ENCODE measurements at places on chromosomes 5 and 9.

GRCh38 chr9:131942146-131942720, 137.4 kb downstream of the MED27 start:
- no peak for DNase-seq

DNA sequence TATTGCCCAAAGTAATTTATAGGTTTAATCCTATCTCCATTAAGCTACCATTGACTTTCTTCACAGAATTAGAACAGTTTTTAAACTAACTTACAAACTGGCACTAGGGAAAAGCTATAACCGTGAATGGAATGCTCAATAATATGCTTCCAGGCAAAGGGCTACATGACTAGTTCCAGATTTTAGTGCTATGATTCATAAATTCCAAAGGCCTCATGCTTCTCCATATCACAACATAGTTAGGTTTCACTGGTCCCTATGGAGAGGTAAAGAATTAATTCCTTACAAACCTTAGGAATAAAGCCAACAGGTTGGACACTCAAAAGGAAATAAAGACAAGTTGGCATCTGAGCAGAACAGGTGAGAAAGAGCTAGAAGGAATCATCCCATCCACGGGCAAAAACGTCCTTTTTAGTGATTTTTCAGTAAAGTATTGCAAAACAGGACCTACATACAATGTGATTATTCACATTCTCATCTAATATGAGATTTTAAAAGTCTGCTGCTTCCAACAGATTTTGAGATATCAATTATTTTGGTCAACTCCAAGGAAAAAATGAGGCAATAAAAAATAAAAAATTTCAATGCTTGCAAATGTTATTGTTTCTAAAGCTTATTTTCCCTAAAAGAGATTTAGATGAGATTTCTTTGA, 97.0 kb upstream of the TARS1 start:
- no peak for DNase-seq

DNA sequence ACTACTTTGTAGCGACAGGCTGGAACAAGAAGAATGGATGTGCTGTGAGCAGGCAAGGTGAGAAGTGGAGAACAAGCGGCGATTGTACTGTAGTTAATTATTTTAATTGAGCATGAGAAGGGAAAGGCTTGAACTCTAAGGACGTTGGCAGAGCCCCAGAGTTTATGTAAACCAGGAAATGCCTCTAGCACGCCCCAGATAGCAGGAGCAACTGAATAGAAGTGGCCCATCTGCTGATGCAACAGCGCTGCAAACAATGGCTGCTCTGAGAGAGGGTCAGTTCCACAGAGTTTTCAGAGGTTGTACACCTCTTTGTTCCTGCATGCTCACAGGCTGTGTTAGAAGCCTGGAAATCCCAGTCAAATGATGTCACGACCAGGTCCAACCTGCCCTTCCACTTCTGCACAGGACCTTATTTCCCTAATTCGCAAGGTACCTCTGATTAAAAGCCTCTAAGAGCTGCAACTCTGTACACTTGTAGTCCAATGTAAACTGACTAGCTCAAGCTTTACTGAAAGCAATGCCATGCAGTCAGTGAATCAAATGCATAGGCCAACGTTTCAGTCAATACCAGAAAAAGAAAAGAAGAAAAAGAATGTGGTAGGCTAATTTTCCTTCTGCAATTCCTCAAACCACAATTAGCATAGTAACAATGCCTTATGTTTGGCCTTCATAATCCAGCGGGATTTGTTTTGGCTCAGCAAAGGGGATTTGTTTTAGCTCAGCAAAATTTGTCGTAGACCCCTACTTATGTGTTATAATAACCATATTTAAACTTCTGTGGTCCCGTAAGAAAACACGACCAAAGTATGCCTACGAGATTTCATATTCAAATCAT, 119.6 kb upstream of the RETREG1 start:
- no peak for DNase-seq

- no peak for DNase-seq
These were observed 69.4 kb upstream of the LHFPL2 start for GRCh38 chr5:78717674-78718584.

- DNase-seq: no peak
These were observed 43.1 kb upstream of the NSMF start for GRCh38 chr9:137502008-137502911.

GRCh38 chr5:157665467-157666070, 5.8 kb upstream of the C5orf52 start:
- no peak for DNase-seq

- DNase-seq: no peak
These were observed 291.9 kb downstream of the SH3GL2 start for GRCh38 chr9:17870722-17871121.

DNA sequence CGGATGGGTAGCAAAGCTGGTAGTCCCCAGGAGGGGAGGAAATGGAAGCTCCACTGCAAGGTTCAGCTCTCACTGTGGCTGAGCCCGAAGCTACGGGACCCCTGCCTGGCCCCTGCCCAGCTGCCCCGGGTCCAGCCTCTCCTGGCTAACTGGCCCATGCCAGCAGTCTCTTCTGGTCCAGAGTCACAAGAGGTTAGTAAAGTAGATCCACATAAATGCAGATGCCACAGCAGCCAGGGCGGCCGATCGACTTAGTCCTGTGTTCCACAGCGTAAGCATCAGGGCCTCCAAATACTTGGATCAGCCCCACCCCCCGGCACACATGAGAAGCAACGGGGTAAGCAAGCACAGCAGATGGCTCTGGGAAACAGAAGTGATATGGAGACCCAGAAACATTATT, 42.1 kb downstream of the MRPL36 start:
- no peak for DNase-seq

DNA sequence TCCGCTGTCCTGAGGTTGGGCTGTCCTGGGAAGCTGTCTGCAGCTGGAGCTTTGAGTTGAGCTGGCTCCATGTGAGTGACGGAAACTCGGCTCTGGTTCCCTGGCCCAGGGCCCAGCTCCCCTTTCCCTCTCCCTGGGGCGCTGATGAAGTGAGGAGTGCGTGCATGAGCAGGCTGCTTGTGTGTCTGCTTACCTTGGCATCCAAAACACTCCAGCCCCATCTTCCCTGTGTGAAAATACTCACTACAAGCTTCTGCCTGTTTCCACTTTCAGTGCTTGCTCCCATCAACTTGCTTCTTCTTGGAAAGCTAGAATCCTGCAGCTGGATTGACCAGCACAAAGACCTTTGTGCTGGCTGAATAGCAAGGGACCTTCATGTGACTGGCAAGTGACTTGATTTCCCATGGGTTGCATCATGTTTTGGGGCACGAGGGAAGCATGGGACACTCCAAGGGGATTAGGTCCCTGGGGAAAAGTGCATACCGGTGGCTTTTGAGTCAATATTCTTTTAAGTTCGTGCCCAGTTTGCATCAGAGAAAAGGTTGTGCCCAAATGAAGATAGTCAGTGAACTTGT, 198.1 kb downstream of the GADD45G start:
- DNase-seq: no peak

DNA sequence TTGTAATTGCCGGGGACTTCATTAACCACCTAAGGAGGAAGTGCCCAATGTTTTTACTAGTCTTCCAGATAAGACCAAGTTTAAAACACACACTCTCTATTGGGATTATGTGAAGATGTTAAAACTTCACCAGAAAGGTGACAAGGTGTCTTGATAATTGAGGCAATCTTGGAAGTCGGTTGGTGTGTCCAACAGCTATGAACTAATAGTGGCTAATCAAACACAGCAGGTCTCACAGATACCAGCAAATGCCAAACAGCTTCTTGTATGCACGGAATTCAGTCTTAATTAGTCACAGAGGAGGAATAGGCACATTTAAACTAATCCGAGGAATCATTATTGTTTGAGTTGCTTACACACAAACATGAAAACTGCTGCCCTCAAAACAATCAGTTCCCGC, 214.5 kb downstream of the SEC61B start:
- no peak for DNase-seq

DNA sequence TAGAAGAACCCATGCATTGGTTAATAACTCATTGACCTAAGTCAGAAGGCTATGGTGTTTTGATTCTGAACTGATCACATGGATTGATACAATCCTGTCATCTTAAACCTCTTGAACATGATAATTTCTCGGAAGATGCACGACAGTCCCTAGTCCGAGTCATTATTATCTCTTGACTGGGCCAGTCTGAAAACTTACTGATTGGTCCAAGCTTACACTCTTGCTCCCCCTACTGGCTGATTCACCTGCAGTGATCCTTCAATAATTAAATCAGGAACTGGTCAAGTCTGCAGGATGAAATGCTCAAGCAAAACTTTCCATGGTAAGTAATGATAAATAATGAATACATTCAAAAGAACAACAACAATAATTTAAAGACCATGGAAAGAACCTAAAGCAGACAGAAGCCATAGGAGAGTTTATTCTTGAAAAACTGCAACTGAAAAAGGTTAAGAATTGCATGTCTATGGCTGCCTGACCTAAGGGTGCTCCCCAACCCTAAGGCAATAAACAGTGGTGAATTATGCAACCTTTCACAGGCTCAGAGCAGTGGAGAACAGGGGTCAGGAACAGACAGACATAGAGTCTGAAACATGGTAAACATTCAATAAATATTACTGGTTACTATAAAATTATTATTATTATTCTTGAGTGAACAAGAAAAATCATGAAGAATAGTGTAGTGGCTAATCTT, 79.3 kb downstream of the BRINP1 start:
- no peak for DNase-seq
